H4 (cell line): ENCODE measurements at places on chromosomes 1 and 21. TPM values are rescaled to one million over a fixed set of nuclear protein-coding genes. Genes with fewer than 3 reads are reported as not detected.

The OLFML3 gene
- total RNA-seq, result 8.4 and 12.6 TPM in 2 replicates

The NBPF10 gene
- total RNA-seq, result 0.35 and 0.54 TPM in 2 replicates

The CD1E gene
- total RNA-seq, result not detected in 2 replicates

The APCS gene
- not detected in 2 replicates for total RNA-seq

The TIE1 gene
- total RNA-seq, result 0.04 TPM in 1 of 2 replicates, not detected in the other

The LAMTOR5 gene
- total RNA-seq, result 129 and 143 TPM in 2 replicates

- no peak for DNase-seq
These were observed 110.1 kb downstream of the FOXD2 start for GRCh38 chr1:47547753-47548573.

DNA sequence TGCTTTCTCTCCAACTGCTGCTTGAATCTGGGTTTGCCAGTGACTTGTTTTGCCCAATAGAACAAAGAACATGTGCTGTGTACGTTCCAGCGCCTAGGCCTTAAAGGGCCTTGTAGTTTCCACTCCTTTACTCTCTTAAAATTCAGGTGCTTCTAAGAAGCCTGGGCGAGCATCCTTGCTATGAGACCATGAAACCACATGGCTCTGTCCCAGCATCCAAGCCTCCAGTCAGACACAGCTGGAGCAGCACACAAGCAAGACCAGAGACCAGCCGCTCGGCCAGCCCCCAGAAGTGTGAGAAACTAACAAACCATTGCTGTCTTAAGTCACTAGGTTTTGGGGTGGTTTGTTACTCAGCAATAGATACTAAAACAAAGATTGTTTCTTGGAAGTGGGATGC, 15.1 kb downstream of the PLEKHO1 start:
- DNase-seq, result no peak

GRCh38 chr1:29213055-29213454, 17.7 kb downstream of the MECR start:
- no peak for DNase-seq

DNA sequence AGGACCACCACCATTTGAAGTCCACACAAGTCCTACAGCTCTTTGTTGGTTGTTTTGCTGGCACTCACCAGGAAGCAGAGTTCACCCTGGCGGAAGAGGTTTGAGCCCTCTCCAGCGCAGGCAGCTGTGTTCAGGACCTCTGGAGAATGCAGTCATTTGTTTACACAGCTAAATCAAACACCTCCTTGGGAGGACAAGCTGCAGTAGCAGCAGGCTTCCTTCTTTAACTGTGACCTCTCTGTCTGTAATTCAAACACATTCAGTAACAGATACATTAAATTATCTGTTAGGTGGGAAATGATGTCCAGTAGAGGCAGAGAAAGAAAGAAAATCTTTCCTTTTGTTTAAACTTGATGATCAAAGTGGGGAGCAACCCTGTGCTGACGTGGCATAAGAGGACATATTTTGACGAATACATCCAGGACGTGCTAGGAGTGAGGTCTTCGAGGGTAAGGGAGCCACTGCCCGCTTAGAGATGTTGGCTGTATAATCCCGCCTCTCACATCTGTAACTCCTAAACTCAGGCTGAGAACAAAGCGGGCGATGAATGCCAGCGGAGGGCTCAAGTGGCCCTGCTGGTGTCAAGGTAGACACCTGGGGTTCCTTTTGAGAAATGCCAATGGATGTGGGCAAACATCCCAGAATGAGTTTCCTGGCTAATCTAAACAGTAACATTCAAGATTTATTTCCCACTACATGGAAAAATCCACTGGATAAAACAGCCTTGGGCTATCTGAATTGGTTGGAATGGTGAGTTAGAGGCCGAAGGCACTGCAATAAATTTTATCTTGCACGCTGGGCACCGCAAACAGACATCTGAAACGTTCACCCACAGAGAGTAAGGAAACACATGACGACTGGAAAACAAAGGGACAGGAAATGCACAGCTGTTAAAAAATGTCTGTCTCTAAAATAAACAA, 51.7 kb downstream of the ABCA4 start:
- peak; percentile 88 for DNase-seq

DNA sequence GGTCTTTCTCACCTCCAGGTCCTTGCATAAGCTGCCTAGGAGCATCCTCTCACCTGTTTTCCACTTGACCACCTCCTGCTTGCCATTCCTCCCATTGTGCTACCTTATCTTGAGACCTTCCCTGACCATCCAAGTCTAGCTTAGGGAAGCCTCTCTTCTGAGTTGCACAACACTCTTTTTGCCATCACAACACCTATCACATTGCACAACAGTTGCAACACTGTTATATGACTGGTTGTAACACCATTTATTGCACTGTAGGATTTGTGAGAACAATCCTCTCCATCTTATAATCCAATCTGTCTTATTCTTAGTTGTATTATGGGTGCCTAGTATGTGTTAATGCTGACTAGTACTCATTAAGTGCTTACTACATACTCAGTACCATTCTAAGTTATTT, 488.7 kb downstream of the OMA1 start:
- no peak for DNase-seq

- DNase-seq, result peak; percentile 23
These were observed 28.9 kb upstream of the EFCAB14 start for GRCh38 chr1:46747683-46748288.

- peak; percentile 21 for DNase-seq
These were observed 60.8 kb upstream of the PGD start for GRCh38 chr1:10338047-10338446.

- DNase-seq, result no peak
These were observed 36.1 kb downstream of the EIF2D start for GRCh38 chr1:206575894-206576737.

- DNase-seq, result no peak
These were observed 33.8 kb upstream of the CREG1 start for GRCh38 chr1:167587342-167587741.

DNA sequence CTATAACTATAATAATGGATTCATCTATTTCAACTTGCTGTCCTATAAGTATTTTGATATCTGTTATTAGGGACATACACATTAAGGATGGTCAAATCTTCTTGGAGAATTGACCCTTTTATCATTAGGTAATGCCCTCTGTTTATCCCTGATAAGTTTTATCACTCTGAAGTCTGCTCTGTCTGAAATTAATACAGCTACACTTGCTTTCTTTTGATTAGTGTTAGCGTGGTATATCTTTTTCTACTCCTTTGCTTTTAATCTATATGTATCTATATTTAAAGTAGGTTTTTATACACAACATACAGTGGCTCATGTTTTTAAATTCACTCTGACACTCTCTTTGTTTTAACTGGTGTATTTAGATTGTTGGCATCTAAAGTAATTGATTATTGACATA, 69.9 kb upstream of the EXO1 start:
- DNase-seq, result no peak

DNA sequence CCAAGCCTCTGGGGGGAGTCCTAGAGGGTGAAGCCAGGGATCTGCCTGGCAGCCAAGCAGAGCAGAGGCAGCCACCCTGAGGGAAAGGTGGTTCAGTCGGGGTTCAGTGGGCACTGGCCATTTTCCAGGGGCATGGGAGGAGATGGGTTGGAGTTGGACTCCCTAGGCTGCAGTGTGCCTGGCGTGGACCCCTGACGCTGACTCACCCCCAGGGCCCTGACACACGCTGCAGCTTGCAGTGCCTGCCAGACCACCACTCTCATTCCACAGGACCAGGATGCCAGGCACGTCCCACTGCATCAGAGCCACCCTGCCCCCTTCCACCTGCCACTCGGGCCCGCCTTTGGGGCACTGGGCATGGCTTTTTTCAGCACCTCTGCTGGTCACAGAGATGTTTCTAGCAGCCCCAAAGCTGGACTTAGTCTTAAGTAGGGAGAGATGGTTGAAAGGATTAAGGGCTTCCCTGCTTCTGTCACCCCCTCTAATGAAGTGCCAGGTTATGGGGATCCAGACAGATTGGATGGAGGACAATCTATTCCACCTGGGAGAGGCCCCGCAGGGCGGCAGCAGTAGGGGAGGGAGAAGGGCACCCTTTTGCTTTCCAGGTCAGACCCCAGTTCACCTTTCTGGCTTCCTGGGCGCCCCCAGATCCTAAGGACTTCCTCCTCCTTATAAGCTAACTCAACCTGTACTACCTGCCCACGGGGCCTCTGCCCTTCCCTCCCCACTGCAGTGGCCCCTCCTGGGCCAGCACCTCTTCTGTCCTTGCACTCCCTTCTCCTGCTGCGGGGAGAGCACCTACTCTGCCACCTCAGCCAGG, 1.6 kb downstream of the SYT2 start:
- no peak for DNase-seq
